ENCODE measurements at places on chromosomes 3 and 15. TPM values are rescaled to one million over a fixed set of nuclear protein-coding genes. Genes with fewer than 3 reads are reported as not detected.

UBXN7 gene
- 45.2 TPM for total RNA-seq

ILDR1 gene
- 0.97 TPM for total RNA-seq

DZIP3 gene
- 28.7 TPM for total RNA-seq

SEMA3F gene
- 32.6 TPM for total RNA-seq

ECE2 gene
- total RNA-seq: 0.24 TPM

GAP43 gene
- 22.7 TPM for total RNA-seq

DUOXA2 gene
- not detected for total RNA-seq

SNTN gene
- not detected for total RNA-seq

MEGF11 gene
- total RNA-seq: 1.3 TPM

COMMD4 gene
- 166 TPM for total RNA-seq

GP9 gene
- not detected for total RNA-seq

ADAMTS9 gene
- total RNA-seq: 0.31 TPM

EEF1AKMT4 gene
- total RNA-seq: 9.8 TPM

KBTBD13 gene
- not detected for total RNA-seq

SAMD7 gene
- total RNA-seq: not detected

CCR1 gene
- total RNA-seq: not detected

IL20RB gene
- total RNA-seq: 4.6 TPM

CD200R1 gene
- total RNA-seq: 0.28 TPM

FSTL1 gene
- 272 TPM for total RNA-seq

PAQR9 gene
- total RNA-seq: 2.3 TPM

FSD2 gene
- 0.08 TPM for total RNA-seq

ATP13A5 gene
- total RNA-seq: not detected
